ENCODE measurements at places on chromosomes 13 and 19. TPM values are rescaled to one million over a fixed set of nuclear protein-coding genes. Genes with fewer than 3 reads are reported as not detected.

MED29 gene
- total RNA-seq = 18.0 TPM

REXO1 gene
- total RNA-seq = 63.3 TPM

PRR22 gene
- 9.3 TPM for total RNA-seq

HTR2A gene
- not detected for total RNA-seq

C2CD4C gene
- not detected for total RNA-seq

GZMM gene
- 0.72 TPM for total RNA-seq

CYP4F11 gene
- not detected for total RNA-seq

ZFP28 gene
- not detected for total RNA-seq

CPT1C gene
- total RNA-seq = 4.4 TPM

ZNF575 gene
- 0.72 TPM for total RNA-seq

KCNRG gene
- 0.13 TPM for total RNA-seq

DNA sequence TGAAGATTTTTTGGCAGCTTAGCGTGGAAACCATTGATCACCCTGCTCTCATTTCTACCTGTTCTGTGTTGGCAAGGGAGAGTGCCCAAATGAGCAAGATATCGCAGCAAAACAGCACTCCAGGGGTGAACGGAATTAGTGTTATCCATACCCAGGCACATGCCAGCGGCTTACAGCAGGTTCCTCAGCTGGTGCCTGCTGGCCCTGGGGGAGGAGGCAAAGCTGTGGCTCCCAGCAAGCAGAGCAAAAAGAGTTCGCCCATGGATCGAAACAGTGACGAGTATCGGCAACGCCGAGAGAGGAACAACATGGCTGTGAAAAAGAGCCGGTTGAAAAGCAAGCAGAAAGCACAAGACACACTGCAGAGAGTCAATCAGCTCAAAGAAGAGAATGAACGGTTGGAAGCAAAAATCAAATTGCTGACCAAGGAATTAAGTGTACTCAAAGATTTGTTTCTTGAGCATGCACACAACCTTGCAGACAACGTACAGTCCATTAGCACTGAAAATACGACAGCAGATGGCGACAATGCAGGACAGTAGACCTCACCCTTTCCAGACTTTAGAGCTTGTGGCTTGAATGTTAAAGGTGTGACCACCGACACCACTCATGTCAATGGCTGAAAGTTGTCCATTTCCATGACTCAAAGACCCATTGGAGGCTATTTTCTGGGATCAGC lies 5.8 kb downstream of the CEBPG start:
- no peak for DNase-seq

DNA sequence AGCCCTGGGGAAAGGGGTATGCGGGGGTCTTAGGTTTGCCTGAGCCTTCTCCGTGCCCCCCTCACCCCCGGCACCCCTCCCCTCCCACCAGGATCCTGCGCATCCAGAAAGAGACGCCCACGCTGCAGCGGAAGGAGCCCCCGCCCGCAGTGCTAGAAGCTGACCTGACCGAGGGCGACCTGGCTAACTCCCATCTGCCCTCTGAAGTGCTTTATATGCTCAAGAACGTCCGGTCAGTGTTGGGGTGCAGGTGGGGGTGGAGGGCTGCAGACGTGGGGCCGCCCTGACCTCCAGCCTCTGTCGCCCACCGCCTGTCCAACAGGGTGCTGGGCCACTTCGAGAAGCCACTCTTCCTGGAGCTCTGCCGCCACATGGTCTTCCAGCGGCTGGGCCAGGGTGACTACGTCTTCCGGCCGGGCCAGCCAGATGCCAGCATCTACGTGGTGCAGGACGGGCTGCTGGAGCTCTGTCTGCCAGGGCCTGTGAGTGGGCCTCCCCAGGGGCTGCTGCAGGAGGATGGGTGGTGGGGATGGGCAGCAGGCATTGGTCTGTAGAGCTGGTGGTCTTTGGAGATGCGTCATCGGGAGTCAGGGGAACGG lies 4.4 kb downstream of the PNPLA6 start:
- no peak for DNase-seq

GRCh38 chr13:23992781-23993679 lies 95.7 kb upstream of the C1QTNF9B start:
- DNase-seq = no peak

DNA sequence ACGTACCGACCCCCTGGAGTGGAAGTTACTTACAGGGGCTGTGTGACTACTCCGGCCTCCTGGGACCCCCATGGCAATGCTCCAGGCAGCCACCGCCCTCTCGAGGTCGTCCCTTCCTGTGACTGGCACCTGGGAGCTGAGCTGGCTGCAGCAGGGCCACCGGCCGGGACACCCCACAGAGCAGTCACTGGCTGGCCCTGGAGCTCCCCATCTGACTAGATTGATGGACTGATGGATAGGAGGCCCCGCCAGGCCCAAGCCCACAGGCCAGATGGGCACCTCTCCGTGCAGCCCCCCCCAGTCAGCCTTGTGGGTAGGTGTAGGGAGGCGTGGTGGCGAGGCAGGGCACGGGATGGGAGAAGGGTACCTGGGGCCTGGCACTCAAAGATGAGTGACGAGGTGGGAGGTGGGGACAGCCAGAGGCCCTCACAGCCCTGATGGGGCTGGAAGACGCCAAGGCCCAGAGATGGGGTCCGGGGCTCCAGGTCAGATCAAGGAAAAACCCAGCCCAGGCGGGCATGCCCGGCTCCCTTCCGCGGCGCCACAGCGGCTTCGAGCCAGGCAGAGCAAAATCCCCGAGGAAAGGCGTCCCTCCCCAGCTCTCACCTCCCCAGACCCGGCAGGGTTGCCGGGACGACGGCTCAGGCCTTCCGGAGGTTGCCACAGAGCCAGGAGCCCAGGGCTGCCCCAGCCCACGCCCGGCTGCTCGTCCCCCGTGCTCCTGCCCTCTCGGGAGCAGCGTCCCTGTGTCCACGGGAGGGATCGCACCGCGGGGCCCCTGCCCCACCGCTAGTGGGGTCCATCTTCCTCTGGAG lies 8.4 kb downstream of the SLC39A3 start:
- no peak for DNase-seq

- DNase-seq = no peak
Observed at GRCh38 chr13:87942205-87942604, 271.0 kb downstream of the SLITRK5 start.

DNA sequence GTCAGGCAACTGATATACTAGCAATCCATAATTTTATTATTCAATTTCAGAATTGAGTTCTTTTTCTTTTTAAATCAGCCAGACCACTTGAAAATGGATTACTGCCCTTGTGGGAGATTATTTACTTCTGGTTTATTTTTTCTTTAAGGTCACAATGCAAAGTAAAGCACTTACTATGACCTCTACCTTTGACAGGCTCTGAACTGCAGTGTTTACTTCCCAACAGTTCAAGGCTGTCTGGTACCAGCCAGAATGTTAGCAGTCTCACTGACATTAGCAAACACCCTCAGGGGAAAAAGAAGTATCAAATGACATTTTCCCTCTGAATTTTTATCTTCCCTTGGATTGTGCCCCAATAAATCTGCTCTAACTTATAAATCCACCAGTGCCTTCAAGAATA lies 57.5 kb downstream of the RAP2A start:
- no peak for DNase-seq

- no peak for DNase-seq
Observed at GRCh38 chr13:107025991-107026390, 458.1 kb upstream of the ARGLU1 start.

- DNase-seq = no peak
Observed at GRCh38 chr13:47475441-47475948, 525.6 kb downstream of the SUCLA2 start.

DNA sequence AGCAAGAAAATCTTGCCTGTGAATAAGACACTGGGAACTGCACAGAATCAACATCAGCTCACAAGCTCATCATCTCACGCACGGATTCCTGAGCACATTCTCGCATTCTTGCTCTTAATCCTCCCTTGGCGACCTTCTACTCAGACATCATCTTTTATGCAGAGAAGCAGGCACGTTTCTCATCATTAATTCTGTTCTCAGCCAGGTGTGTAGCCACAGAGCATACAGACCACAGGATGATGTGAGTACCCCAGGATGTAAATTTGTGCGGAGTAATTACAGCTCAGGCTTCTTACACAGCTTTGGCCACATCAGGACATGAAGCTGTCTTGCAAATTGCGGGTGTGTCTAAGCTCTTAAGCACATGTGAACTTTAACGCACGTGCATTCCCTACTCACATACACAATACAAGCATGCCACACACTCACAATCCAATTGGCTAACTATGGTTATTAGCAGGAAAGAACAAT lies 36.5 kb upstream of the SACS start:
- DNase-seq = no peak

GRCh38 chr13:85549819-85550218 lies 249.4 kb downstream of the SLITRK6 start:
- DNase-seq = no peak

DNA sequence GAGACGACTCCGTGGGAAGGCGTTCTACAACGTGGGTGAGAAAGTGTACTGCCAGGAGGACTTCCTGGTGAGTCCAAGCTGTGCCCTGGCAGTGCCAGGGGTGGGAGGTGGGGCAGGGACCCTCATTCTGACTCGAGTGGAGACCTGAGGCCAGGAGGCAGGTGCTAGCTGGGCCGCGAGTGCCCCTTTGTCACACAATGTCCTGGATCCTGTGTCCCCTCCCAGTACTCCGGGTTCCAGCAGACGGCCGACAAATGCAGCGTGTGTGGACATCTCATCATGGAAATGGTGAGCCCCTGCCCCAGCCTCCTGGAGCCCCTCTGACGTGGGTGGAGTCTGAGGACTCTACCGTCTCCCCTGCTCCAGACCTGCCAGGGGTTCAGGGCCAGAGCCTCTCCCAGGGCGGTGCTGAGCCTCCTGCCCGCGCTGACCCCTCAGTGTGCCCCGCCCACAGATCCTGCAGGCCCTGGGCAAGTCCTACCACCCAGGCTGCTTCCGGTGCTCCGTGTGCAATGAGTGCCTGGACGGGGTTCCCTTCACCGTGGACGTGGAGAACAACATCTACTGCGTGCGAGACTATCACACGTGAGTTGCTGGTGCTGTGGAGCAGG lies 11.6 kb downstream of the WTIP start:
- DNase-seq = no peak

DNA sequence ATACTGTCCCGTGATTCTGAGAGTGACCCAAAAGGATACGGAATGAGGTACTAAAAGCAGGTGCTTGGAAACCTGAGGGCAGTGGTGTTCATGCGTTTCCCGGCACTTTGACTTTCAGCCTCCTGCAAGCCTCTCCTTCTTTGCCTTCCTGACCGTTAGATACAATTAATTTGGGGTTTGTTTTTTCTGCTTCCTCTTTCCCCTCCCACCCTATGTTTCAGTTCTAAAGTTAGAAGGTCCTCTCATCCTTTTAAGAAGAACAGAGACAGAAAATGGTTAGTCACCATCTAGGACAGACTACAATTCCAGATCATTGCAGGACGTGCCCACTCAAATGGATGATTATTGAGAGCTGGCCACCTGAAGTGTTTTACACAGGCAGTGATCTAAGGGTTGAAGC lies 1.8 kb upstream of the LILRB4 start:
- DNase-seq = no peak

DNA sequence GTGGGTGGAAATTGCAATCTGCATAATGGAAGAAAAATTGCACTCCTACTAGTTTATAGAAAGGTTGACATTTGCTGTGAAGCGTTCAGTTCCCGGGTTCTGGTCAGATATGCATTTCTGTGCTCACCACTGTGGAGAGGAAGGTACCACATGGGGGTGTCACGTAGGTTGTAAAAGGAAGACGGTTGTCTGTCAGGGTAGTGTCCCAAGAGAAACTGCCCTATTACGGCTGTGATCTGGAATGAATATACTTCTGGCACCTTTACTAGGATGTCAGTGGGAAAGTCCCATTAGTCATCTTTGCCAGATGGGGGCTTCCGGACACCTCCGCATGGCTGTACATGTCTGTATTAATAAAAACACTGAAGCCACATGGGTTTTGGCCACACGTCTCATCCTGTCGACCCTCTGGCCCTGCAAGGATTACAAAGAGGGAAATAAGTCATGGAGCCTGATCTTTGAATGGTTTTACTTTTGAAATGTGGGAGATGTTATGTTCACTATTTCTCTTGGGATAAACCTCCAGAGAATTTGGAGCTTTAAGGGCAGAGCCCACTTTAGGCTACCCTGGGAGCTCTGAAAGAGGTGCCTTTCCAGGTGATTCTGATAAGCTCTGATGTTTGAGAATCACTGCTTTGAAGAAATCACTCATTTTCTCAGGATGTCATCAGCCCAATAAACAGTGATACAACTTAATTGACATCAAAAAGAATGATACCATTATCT lies 133.9 kb downstream of the AKAP11 start:
- DNase-seq = no peak

DNA sequence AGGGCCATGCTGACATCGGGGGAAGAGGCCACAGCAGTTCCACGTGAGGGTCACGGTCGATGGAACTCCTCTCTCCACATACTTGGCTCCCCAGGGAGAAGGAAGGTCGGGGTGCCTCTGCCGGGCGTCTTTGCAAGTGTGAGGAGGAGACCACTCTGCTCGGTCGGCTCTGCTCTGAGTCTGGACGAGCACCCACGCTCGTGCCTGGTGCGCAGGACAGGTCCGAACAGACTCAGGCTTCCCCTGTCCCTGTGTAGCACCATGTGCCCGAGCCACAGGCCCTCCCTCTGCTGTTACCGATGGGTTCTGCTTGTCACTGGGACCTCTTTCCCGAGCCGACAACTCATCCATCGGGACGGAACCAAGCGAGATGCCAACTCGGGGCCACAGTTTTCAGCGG lies 35.1 kb downstream of the TMEM255B start:
- no peak for DNase-seq

DNA sequence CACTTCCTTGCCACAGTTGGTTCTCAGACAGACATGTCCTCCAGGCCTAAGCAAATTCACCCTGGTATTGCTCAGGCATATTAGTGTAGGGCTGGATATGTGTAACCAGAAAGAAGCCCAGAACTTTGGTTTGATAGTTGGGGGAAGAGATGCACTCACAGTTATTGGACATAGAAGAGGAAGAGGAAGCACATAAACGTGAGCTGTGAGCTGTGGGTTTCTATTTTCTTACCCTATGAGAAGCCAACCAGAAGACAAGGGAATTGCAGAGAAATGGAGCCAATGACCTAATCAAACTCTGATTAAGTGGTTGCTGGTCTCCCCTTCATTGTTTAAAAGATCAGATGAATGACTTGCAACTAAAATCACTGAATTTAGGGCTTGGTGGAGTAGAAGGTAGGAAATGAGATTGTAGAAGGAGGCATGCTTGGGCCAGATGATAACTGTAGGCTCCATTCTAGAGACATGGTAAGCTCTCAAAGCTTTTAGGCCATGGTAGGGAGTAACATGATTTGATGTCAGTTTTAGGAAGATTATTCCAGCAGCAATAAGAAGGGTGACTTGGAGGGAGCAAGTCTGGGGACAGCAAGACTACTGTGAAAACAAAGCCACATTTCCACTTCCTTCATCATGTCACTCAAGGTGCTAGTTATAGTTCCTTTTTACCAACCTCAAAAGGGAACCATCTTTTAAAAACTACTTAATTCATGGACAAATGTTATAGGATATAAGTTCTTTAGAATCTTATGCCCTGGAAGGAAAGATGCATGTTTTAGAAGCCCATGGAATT lies 24.1 kb upstream of the WDFY2 start:
- no peak for DNase-seq

GRCh38 chr19:33673996-33674625 lies 52.4 kb downstream of the CHST8 start:
- no peak for DNase-seq

GRCh38 chr13:50592412-50593155 lies 250.9 kb downstream of the DLEU7 start:
- no peak for DNase-seq

GRCh38 chr19:15636026-15636425 lies 4.7 kb upstream of the CYP4F3 start:
- no peak for DNase-seq
